ENCODE measurements at places on chromosomes 1 and 21.

- peak; percentile 87 for DNase-seq
Observed at GRCh38 chr1:153532769-153533599, 2.8 kb downstream of the S100A6 start.

- DNase-seq: no peak
Observed at GRCh38 chr1:98267423-98267822, 346.6 kb upstream of the DPYD start.

- no peak for DNase-seq
Observed at GRCh38 chr1:47183308-47184089, 6.3 kb downstream of the PDZK1IP1 start.

DNA sequence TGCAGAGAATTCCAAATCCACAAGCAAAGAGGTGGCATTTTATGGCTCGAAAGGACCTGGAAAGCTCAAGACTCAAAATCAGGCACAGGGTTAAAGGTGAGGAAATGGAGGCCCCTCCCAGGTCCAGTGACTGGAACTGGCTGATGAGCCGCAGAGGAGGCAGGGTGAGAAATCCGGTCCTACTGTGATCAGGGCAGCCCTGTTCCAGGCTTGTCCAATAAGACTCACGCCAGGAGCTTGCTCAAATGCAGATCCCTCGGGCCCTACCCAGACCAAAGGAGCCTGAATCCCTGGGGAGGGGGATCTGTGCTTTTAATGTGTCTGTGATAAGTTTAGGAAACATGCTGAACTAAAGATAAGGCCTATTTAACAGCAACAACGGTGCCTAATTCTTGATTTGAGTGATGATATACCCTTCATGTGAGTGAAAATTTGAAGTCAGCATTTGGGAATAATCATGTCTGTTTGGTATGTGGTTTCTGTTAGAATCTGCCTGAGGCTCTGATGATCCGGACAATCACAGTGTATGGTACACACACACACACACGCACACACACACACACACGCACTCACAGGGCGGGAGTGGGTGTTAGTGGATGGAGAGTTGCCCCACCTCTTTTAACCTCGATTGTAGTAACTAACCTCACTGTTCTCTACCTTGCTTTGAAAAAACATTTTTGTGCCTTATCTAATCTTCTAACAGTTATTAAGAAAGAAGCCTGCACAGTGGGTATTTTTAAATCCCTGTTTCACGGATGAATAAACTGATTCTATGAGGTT is 54.1 kb upstream of the LYST start:
- DNase-seq: no peak

- peak; percentile 21 for DNase-seq
Observed at GRCh38 chr21:46112725-46113215, 14.9 kb downstream of the COL6A2 start.

- no peak for DNase-seq
Observed at GRCh38 chr1:113199760-113200455, 126.9 kb downstream of the LRIG2 start.

GRCh38 chr1:230852959-230853358 is 15.4 kb downstream of the C1orf198 start:
- no peak for DNase-seq

DNA sequence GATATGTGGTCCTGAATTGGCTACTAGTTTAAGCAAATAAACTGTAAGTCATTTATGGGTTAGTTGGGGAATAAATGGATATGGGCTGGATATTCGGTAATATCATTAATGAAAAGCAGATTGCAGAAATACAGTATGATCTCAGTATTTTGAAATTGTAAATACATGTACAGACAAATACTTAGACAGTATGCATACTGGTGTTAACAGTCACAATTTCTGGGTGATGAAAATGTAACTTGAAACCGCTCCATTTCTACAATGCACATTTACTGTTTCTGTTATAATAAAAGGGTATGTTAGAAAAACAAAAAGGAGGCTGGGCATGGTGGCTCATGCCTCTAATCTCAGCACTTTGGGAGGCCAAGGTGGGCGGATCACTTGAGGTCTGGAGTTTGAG is 28.0 kb downstream of the BLZF1 start:
- DNase-seq: no peak

DNA sequence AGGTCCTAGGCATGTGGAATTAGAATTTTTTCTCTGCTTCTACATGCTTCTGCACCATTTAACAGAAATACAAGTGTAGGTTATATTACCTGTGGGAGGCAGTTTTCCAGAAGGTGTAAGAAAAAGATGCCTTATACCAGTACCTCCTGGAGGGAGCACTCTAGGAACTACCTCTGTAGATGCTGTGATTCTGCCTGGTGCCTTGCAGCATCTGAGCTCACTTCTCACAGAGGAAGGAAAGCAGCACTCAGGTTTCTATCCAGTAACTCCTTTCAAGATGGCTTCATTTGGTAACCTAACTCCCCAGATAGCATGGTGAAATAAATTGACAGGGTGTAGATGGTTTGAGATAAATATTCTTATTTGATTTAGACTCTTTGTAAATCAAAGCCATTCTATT is 50.3 kb downstream of the GIPC2 start:
- DNase-seq: no peak

- DNase-seq: no peak
Observed at GRCh38 chr1:173255214-173255813, 48.2 kb upstream of the TNFSF4 start.

- no peak for DNase-seq
Observed at GRCh38 chr1:67596674-67597073, 88.3 kb upstream of the GADD45A start.

DNA sequence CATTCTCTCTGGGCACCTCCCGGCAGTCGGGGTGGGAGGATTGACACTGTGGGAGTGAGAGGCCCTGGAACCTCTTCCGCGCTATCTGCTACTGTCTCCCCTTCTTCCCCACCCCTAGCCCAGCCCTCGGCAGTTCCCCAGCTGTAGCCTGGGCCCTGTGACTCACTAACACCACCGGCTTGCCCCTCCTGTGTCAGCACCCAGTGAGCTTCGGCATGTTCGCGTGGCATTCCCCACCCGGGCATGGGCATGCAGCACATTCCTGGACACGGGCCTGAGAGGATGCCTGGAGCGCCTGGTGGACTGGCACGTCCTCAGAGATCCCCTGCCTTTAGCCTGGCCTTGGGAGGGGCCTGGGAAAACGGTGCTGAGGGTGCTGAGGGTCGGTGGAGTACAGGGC is 1.3 kb downstream of the CDK18 start:
- DNase-seq: no peak

- DNase-seq: no peak
Observed at GRCh38 chr1:92211166-92211565, 6.5 kb upstream of the C1orf146 start.

- DNase-seq: no peak
Observed at GRCh38 chr21:40331172-40331571, 463.9 kb downstream of the PCP4 start.

DNA sequence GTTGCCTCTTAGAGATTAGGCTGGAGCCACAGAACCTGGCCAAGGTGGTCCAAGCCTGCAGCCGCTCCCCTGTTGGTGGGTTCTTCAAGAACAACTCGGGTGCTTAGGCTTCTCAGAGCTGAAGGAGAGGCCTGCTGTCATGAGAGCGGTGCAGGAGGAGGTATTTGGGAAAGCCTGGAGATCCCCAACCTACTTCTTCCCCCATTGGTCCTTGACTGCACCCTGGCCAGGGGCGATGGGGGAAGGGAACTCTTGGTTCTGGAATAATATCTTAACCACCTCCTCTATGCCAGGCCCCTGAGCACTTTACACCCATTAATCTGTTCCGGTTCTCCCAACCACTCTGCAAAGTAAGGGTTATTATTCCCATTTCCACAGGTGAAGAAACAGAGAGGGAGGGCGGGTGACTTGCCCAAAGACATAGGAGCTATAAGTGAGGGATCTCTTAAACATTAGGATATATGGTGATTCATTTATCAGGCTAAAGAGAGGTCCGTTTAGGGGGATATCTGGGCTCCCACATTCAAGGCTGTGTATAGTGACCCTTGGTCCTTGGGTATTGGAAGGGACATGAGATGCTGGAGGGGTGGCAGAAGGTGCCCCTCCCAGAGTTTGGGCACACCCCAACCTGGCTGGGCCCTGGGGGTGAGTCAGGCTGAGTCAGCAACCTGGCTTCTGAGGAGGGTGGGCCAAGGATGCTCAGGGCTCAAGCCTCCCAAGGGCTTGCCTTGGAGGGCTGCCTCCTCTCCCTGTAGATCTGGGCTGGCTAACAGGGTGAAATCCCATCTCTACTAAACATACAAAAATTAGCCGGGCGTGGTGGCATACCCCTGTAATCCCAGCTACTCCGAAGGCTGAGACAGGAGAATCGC is 5.2 kb downstream of the TRNP1 start:
- no peak for DNase-seq

- DNase-seq: no peak
Observed at GRCh38 chr1:114671939-114672275, 2.1 kb upstream of the DENND2C start.

DNA sequence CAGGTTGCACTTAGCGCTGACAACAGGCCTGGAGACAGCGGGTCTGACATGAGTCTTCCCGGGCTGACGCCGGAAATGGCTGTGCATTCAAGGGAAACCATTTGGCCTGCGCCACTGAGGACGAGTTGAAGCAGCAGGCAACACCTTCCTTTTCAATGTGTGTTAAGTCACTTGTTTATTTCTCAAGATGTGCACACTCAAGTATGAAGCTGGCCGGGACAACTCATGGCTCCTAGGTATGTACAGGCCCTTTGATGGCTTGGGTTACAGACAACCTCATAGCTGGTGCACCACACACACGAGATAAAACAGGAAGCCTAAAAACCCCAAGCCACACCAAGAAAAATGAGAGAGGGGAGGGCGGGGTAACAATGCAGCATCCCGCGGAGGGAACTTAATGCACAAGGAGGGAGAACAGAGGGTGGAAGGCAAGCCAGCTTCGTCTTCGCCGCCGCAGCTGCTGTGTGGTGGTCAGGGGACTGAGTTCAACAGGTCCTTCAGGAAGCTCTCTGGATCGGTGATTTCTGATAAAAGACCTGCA is 118.0 kb upstream of the IFFO2 start:
- peak; percentile 67 for DNase-seq

DNA sequence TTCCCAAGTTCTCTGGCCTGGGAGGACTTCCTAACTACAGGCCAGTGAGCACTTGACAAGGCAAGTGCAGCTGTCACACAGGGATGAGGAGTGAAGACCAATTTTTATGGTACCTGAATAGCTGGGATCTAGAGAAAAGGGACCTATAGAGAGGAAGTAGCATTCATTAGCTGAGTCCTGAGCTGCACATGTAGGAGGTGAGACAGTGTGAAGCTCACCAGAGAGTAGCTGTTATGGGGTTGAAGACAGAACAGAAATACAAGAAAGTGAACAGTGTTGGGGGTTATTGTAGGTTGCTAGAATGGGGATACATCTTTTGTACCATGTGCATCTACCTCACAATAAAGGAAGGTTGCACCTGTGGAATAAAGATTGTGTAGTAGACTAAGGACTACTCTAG is 37.7 kb upstream of the PYHIN1 start:
- DNase-seq: no peak

DNA sequence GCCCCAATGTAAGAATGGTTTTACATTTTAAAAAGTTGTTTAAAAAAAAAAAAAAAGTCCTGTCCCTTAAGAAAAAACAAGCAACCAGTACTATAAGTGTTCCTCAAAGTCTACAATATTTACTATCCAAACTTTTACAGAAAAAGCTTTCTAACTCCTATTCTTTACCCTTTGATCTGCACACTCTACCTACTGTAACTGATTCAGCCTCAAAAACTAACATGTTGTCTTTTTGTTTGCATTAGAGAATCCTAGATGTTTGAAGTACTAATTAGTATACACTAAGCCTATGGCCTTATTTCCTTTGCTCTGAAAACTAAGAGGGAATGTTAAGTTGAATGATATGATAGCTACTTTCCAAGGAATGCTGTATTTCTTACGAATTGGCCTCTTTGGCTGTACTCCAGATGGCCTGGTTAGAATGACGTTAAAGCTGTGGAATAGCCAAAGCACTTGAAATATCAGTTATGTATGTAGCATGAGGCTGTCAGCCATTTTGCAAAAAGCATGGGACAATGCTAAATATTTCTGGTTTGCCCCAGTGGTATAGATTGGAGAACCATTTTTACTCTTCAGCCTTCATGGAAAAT is 234.8 kb downstream of the GPR52 start:
- DNase-seq: no peak

DNA sequence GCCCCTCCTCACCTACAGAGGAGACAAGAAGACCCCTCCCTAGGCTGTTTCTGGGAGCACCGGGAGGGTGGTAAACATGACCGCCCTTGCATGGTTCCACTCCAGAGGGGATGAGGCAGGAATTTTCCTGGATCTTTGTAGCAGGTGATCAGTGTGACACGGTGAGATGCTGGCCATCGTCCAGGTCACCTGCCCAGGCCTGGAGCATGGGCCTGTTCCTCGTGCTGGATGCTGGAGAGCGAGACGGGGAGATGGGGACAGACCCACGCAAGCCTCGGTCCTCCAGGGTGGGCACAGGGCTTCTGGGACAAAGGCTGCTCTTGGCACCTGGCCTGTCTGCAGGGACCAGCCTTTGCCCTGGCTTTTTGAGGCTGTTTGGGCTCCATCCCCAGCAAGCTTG is 46.2 kb downstream of the DMRTB1 start:
- DNase-seq: no peak

DNA sequence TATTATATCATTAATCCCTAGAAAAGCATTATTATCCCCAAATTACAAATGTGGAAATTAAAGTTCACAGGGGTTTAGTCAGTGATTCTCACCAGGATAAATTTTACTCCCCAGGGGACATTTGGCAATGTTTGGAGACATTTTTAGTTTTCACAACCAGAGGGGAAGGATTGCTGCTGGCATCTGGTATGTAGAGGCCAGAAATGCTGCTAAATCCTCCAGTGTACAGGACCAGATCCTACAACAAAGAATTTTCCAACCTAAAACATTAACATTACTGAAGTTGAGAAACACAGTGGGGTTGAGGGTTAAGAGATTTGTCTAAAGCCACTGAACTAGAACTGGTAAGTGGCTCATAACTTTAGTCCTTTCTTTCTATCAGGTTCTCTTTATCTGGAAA is 162.0 kb upstream of the SYT6 start:
- no peak for DNase-seq

- no peak for DNase-seq
Observed at GRCh38 chr21:16815243-16815642, 697.6 kb upstream of the CXADR start.

DNA sequence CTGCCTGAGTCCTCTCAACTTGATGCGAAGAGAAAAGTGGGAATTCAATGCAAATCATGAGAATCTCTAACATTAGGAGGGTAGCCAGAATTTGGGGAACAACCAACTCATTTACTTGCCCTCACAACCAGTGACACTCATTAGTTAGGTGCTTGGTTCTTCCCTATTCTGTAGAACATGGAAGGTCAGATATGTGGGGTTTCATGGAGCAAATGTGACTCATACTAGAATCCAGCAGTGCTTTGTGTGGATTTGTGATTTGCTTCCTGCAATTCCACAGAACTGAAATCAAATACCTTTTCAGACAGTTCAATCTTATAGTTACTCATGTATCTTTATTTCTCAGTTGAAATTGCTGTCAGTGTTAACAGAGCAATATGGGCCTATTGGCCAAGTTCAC is 6.9 kb upstream of the ETV3 start:
- DNase-seq: no peak

- DNase-seq: peak; percentile 69
Observed at GRCh38 chr1:46166521-46167462, 8.1 kb upstream of the TSPAN1 start.

GRCh38 chr1:54247863-54248515 is 48.0 kb downstream of the MRPL37 start:
- DNase-seq: no peak

GRCh38 chr1:190619724-190620123 is 142.1 kb upstream of the BRINP3 start:
- no peak for DNase-seq
